ENCODE measurements at places on chromosomes 7 and 10.

- peak; percentile 76 for DNase-seq
Observed at GRCh38 chr10:52639652-52640051, 132.9 kb downstream of the MBL2 start.

GRCh38 chr7:138903186-138903820 lies 77.9 kb downstream of the KIAA1549 start:
- DNase-seq: no peak

GRCh38 chr10:86295351-86295750 lies 71.2 kb downstream of the GRID1 start:
- DNase-seq: no peak

DNA sequence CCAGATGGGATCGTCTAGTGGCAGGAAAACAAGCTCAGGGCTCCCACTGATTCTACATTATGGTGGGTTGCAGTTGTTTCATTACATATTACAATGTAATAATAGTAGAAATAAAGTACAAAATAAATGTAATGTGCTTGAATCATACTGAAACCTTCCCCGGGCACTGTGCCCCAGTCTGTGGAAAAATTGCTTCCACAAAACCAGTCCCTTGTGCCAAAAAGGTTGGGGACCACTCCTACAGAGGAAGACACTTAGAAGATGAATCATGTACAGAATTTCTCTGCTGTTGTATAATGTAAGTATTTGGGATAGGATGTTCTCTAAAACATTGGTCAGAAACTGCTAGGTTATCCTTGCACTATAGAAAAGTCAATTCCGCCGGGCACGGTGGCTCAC lies 11.3 kb upstream of the PHYH start:
- no peak for DNase-seq

DNA sequence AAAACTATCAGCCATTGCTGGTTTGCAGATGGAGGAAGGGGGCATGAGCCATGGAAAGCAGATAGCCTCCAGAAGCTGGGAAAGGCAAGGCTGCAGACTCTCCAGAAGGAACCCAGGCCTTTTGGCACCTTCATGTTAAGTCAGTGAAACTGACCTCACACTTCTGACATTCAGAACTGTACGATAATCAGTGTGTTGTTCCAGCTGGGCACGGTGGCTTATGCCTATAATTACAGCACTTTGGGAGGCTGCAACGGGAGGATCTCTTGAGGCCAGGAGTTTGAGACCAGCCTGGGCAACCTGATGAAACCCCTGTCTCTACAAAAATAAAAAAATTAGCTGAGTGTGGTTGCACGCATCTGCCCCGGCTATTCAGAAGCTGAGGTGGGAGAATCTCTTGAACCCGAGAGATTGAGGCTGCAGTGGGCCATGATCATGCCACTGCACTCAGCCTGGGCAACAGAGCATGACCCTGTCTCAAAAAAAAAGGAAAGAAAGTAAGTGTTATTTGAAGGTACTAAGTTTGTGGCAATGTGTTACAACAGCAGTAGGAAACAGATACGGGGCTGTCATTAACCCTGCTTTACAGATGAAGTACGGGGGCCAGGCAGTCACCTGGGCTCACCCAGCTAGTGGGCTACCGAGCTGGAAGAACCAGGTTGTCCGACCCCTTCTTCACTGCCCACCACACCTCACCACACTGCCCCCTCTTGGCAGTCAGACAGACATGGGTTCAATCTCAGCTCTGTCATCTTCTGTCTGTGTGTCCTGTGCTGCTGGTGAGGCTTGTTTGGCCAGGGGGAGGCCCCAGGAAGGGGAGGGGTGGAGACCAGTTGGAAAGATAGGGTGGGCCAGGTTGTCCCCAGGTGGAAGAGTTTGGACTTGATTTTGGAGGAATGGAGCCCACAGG lies 18.3 kb downstream of the CHST3 start:
- DNase-seq: no peak

- DNase-seq: no peak
Observed at GRCh38 chr10:4100380-4100779, 315.4 kb upstream of the KLF6 start.

DNA sequence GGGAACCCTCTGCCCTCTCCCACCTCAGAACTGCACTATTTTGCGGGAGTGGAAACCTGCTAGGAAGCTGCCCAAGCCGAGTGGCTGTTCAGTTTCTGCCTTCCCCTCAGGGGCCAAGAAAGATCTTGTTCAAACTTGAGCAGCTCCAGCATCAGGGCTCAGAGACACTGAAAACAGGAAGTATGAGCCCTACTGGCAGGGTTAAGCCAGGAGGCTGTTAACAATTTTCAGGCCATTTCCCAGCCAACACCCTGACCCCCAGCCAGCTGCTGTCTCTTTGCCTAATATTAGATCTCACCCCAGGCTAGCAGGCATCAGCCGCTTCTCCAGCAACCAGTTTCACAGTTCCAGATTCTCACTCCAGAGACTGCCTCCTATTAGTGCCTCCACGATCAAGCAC lies 9.2 kb downstream of the PLAU start:
- DNase-seq: no peak

- no peak for DNase-seq
Observed at GRCh38 chr7:40315277-40315676, 180.5 kb downstream of the SUGCT start.

GRCh38 chr10:71827852-71828251 lies 23.2 kb downstream of the PSAP start:
- DNase-seq: no peak

DNA sequence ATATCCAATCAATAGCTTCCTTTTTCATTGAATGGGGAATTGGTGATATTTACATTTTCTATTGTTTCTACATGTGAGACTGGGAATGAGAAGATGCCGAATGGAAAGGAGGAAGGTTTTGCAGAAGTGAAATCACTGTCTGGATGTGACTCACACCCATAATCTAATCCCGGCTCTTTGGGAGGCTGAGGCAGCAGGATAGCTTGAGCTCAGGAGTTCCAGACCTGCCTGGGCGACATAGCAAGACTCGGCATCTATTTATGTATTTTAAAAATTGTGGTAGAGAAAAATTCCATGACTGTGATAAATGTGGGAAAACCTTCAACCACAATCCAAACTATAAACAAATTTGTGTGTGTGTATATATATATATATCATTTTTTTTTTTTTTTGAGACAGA lies 10.9 kb upstream of the FIS1 start:
- no peak for DNase-seq

GRCh38 chr7:128025380-128025779 lies 5.9 kb downstream of the LRRC4 start:
- peak; percentile 79 for DNase-seq

DNA sequence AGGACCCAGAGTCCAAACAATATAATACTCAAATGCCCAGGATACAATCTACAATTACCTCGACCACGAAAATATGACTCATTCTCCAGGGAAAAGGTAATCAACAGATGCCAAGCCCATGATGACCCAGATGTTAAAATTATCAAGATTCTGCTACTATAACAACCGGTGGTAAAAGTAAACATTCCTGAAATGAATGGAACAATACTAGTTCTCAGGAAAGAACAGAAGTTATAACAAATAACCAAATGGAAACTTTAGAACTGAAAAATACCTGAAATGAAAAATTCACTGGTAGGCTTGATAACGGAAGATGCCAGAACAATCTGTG lies 34.1 kb upstream of the GUSB start:
- DNase-seq: peak; percentile 43

DNA sequence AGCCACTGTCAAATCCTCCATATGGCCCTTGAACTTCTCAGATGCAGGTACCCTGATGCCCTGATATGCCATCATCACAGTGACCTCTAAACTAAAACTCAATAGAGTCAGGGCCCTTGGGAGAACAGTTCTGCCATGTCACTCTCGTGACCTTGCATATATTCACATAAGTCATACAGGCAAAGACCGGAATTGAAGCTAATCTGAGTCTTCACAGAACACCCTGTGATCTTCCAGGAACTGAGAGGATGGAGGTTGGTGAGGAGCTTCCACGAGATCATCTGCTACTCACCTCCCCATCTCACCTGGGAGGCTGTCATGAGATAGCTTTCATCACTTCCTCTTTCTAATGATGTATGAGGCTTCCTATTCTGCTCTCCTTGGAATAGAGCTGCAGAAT lies 228.7 kb upstream of the CCDC6 start:
- no peak for DNase-seq

Data from fibroblast of skin of right quadriceps (primary cell).